ENCODE measurements at places on chromosomes 4 and X.

GRCh38 chr4:56688094-56688647 is 7.1 kb upstream of the HOPX start:
- DNase-seq: no peak

- no peak for DNase-seq
These were observed 96.5 kb upstream of the DUSP21 start for GRCh38 chrX:44747317-44747716.

DNA sequence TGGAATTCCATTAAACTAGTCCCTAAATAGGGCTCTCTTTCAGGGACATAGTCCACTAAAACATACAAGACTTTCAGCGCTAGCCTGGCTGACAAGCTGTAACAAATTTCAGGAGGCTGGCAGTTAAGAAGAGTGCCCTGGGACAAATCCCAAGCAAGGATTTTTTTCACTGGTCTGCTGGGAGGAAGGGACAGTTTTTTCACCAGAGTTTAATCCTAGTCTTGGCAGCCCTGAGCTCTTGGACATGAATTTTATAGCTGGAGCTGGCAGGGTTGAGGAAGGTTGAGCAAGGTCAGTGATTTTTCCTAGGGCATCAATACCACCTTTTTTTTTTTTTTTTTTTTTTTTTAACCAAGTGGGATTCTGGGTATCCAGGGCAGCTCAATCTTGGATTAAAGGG is 184.4 kb downstream of the SH2D1A start:
- no peak for DNase-seq

DNA sequence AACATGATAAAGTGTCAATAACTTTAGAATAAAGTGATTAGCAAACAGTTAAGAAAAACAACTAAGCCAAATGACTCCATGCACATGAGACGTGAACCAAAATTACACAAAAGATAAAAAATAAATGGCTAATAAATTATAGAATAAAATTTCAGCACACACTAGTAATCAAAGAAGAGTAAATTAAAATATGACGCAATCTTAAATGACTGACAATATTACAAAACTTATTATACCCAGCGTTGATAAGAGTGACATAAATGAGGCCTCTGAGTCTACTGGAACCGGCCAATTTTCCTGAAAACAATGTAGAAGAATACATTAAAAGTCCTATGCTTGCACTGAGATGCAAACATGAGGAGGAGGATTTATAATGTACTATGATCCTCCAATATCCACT is 187.4 kb downstream of the DHX15 start:
- no peak for DNase-seq

GRCh38 chrX:99010957-99011356 is 1399.1 kb downstream of the PCDH19 start:
- DNase-seq: no peak

DNA sequence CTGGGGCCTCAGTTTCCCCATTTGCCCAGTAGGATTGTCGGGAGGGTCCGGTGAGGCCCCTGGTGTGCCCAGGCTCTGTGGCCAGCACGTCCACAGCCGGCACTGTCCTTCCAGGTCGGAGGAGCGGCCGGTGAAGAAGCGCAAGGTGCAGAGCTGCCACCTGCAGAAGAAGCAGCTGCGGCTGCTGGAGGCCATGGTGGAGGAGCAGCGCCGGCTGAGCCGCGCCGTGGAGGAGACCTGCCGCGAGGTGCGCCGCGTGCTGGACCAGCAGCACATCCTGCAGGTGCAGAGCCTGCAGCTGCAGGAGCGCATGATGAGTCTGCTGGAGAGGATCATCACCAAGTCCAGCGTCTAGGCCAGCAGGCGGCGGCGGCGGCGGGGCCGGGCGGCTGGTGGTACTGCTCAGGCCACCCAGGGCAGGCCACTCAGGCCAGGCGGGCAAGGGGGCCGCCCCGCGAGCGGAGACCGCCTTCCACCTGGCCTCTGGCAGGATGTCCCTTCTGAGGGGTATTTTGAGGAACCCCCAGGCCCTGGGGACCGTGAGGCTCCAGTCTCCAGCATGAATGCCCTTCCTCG is 6.7 kb downstream of the MSANTD1 start:
- no peak for DNase-seq

- no peak for DNase-seq
These were observed 89.9 kb downstream of the SLC10A6 start for GRCh38 chr4:86759298-86759697.

- DNase-seq: peak; percentile 50
These were observed 261.7 kb upstream of the FAM241A start for GRCh38 chr4:111883557-111883999.

GRCh38 chr4:148951346-148951745 is 509.1 kb upstream of the NR3C2 start:
- no peak for DNase-seq

GRCh38 chr4:78242071-78242470 is 184.9 kb downstream of the FRAS1 start:
- DNase-seq: no peak

DNA sequence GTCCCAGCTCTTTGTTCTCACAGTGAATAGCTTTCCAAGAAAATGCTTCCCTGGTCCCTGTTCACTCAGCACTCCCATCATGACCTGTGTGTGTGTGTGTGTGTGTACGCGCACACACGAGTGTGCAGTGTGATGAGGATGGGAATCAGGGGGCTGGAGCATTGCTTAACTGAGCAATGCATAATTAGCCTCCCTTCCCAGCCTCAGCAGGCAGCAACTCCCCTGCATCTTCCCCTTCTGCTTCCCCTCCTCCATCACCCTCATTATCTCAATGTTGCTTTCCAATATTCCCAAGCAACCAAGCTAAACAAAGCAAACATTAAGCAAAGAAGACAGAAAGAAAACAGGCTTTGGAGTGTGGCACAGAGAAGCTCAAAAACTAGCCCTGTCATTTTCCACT is 137.0 kb downstream of the RBM47 start:
- DNase-seq: no peak

- no peak for DNase-seq
These were observed 329.3 kb upstream of the RPS6KA3 start for GRCh38 chrX:20595928-20596575.

GRCh38 chrX:69128588-69128987 is 36.7 kb downstream of the PJA1 start:
- DNase-seq: no peak

DNA sequence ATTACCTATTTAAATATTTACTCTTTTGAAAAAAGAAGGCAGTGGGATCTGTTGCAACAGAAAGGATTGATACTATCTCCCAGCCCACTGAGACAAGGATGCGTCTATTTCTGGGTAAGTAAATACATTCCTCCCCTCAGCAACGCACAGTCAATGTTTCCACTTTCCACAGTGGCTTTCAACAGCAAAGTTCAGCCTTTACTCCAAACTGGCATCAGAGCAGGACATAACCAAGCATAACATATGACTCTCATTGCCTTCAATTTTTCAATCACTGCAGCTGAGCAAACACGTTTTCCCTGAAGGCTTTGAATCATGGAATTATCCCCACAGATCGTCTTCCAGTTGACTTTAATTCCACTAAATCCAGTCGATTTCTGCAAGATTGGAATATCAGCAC is 160.3 kb upstream of the FRG1 start:
- no peak for DNase-seq

GRCh38 chr4:40656201-40656863 is 26.7 kb upstream of the RBM47 start:
- DNase-seq: no peak

DNA sequence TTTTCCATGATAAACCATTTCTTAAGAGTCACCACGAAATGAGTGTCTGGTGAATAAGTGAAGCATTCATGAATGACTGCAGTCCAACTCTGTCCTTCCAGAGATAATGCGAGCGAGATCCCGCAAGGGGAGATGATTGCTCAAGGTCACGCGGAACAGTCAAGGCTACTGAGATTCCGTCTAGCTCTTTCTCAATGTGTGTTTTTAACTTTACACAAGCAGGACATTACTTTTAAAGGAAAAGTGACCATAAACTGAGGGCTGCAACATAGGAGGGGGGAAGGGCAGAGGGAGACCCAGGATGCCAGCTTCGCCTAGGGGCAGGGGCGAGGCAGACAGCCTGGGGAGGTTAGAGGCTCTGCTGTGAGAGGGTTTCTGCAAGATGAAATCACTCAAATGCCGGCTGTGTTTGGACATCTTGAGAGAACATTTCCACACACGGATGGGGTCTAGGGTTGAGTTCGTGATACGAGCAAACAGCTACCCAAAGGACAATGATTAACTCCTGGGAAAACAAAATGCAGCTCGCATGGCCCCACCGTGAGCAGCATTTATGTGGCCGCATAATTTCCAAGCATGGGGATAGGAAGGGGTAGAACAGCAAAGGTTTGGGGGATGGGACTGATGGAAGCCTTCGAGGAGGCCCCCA is 23.8 kb upstream of the CCNQ start:
- DNase-seq: no peak

Measured in NCI-H774 (cell line).